KBM-7 (cell line): ENCODE measurements at places on chromosomes 7 and 10.

GRCh38 chr10:46106410-46107255, 60.6 kb upstream of the MSMB start:
- peak; percentile 78 for DNase-seq

- DNase-seq, result no peak
These were observed 191.7 kb upstream of the KLF6 start for GRCh38 chr10:3976718-3977117.

DNA sequence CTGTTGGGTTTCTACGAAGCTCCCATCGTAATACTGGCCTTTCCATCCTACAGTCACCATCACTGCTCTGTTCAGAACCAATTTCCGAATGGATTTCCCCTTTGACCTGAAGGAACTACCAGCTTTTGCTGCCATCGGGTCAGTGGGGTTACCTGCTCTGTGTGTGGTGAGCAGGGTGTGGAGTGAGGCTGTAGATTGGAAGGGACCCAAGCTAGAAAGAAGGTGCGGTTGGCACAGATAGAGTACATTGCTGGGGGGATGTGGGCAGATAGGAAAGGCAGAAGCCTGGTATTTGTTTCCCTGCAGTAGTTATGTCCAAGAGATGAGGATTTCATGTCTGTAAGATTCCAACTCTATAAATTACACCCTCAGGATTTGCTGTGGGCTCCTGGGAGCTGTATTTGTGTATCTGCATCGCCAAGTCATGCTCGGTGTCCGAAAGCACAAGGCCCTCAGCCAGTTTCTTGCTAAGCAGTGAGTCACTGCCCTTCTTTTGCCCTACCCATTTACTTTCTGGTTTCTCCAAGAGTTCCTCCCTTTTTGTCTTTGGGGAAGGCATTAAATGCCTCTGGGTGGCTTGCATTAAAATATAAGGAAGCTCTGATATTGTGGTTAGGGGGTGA, 15.4 kb downstream of the CLCN1 start:
- DNase-seq, result peak; percentile 25

DNA sequence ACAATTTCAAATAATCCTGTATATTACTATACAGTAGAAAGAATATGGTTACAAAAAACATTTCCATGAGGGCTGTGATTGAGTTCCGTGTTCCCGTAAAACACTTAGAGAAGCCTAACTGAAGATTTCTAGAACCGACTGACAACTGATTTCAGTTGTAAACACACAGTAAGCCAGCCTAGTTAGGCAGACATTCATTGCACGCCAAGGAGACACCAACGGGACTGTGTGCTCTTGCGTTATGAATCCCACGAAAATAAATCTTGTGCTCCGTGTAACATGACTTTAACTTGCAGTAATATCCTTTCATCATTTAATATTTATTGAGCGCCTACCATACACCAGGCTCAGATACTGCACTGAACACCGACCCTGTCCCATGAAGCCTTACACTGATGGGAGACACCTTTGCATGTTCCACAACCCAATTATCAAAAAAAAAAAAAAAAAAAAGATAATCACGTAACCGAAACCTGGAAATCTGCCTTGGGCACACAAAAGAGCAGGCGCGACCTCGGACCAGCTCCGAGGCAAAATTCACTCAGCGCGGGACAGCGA, 420 bp upstream of the KLHL7 start:
- no peak for DNase-seq

DNA sequence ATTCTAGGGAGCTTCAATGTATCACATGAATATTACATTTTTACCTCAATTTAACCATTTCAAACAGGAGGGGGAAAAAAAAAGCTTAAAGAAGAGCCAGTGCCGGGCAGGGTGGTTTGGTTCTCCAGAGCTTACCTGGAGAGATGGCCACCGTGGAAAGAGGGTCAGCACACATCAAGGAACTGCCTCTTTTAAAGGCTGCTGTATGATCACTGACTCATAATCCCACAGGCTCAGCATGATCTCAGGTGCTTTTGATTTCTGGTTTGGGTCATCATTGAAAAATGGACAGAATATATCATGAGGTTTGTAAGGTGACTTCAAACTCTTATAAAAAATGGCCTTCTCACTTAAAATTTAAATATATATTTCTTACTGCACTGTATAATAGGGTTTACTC, 67.5 kb upstream of the MDFIC start:
- DNase-seq, result no peak

DNA sequence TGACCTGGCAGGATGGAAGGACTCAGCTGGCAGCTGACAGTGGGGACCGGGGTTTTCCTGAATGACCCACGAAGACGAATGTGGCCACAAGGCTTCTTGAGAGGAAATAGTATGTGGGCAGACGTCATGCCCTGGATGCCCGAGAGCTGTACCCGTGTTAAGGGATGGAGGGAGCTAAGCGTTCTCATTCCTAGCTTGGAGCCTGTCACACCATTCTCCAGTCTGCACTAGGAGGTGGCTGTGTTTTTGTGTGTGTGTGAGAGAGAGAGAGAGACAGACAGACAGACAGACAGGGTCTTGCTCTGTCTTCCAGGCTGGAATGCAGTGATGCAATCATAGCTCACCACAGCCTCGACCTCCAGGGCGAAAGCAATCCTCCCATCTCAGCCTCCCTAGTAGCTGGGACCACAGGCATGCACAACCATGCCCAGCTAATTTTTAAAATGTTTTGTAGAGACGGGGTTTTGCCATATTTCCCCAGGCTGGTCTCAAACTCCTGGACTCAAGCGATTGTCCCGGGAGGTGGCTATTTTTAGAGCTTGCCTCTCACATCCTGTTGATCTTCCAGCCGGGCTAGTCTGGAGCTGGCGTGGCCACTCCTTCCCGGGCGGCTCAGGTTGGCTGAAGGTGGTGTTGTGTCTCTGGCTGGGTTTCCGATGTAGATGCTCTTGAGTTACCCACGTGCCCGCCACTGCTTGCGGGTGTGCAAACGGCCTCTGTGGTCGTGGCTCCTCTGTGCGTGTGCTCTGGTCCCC, 2.1 kb downstream of the AMZ1 start:
- no peak for DNase-seq

DNA sequence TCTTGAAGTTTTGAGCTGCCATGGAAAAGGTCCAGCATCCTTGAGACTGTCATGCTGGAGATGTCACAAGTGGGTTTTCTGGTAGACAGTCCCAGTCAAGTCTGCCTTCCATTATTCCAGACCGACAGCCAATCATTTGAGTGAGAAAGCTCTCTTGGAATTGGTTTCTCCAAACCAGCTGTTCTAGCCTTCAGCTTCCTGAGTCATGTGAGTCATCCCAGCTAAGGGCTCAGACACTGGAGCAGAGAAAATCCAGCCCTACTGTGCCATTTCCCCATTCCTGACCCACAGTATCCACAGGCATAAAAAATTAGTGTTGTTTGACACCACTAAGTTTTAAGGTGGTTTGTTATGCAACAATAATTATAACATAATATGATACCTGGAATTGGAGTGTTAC, 219.0 kb downstream of the ADRA2A start:
- no peak for DNase-seq

- DNase-seq, result no peak
These were observed 183.1 kb downstream of the GPAM start for GRCh38 chr10:112000466-112000865.

DNA sequence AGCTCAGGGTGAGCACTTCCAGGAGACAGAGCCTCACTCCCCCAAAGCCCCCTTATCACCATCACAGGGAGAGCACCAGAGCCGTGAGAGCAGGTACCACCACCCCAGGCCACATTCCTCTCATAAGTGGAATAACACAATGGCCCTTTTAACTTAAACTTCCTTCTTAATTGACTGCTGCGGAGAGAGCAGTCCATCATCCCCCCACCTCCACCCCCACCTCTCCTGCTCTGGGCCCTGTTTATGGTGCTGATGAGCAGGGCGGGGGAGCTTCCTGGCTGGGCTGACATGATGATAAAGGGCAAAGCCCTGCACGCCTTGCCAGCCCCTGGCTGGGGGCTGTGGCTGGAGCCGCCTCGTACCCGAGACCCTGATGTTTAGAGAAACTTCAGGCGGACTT, 81.4 kb upstream of the PODXL start:
- no peak for DNase-seq

GRCh38 chr7:1053002-1053411, 8.7 kb downstream of the GPR146 start:
- peak; percentile 54 for DNase-seq

GRCh38 chr7:156618780-156619367, 21.7 kb upstream of the RNF32 start:
- DNase-seq, result no peak

DNA sequence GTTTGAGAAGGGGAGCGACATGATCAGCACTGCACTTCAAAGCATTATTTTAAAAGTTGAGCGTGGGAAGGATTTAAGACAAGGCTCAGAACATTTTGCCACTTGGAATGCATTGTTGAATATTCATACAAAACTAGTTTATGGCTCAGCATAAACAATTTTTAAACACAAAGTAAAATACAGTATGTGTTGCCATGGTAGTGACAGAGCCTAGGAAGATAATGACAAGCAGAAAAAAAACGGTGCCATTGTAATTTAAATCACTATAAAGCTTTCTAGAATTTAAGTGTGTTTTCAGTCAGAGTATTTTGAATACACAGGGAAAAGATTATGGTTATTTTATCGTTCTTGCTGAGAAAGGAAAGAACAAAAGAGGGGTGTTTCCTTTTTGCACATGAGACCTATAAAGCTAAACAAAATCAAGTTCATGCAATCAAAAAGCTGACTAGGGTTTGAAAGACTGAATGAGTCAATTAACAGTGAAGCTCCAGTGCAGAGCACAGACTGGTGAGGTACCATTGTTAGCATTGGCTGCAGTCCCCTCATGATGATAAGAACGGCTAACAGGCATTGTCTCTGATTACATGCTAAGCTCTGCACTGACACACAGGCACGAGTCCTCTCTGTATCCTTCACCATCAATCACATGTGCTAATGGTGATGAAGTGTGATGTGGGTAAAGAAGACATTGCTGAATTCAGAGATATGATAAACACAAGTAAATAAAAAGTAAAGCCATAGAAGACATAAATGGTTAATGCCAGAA, 181.9 kb upstream of the VSTM2A start:
- DNase-seq, result no peak

DNA sequence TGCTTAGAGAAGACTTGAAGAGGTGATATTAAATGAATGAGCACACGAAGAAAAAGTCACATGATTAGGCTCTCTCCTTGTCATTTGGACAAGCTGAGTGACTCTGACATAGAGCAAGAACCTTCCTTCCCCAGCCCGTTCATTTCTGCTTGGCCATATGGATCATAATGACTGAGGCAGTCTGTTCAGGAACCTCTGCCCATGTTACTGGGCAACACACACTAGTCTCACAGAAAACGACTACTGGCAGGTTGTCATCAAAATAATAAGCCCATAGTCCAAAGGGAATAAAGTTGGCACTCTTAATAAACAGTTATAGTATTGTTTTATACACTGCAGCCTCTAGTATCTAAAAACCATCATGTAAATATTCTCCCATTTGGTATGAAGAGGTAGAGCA, 635.0 kb downstream of the REEP3 start:
- no peak for DNase-seq

GRCh38 chr7:155638366-155638765, 6.1 kb upstream of the RBM33 start:
- DNase-seq, result no peak

DNA sequence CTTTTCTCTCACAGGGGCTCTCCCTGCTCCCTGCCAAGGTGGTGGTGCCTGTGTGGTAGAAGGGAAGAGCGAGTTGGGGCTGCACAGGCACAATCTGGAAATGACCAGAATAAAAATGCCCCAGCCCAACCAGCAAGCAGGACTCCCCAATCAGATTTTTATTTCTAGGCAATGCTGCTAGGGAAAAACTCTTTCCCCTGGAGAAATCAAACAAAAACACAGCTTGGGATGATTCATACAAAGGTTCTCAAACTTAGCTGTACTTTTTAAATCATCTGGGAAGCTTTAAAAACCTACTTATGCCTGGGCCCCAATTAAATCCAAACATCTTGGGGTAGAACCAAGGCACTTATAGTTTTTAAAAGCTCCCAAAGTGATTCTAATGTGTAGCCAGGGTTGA, 243.2 kb downstream of the HTR7 start:
- DNase-seq, result no peak

DNA sequence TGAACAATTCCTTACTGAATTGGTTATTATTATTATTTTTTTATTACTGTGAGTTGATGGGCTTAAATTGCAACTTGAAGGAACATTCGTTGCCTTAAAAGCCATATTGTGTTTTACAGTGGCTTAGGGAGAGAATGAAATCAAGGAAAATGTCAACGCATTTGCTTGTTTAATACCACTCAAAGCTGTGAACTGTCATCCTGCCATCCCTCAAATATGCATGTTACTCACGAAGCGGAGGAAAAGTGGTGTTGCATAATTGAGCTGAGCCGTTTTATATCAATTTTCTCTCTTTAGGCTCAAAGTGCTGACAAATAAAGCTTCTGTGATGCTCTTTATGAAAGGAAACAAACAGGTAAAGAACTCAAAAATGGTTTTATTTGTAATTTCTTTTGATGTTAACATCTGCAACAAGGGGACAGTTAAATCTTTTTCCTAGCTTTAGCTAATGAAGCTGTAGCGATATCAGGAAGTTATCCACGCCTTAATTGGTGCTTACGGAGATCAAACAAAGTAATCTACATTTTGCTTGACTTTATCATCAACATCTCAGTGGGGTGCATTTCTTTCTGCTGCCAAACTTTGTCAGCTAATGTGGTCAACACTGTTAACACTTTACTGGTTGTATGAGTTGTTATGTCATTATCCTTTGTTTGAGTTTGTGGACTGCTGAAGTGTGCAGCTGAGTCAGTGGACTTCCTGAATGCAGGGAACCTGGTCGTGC, 33.1 kb downstream of the GLRX3 start:
- DNase-seq, result no peak

DNA sequence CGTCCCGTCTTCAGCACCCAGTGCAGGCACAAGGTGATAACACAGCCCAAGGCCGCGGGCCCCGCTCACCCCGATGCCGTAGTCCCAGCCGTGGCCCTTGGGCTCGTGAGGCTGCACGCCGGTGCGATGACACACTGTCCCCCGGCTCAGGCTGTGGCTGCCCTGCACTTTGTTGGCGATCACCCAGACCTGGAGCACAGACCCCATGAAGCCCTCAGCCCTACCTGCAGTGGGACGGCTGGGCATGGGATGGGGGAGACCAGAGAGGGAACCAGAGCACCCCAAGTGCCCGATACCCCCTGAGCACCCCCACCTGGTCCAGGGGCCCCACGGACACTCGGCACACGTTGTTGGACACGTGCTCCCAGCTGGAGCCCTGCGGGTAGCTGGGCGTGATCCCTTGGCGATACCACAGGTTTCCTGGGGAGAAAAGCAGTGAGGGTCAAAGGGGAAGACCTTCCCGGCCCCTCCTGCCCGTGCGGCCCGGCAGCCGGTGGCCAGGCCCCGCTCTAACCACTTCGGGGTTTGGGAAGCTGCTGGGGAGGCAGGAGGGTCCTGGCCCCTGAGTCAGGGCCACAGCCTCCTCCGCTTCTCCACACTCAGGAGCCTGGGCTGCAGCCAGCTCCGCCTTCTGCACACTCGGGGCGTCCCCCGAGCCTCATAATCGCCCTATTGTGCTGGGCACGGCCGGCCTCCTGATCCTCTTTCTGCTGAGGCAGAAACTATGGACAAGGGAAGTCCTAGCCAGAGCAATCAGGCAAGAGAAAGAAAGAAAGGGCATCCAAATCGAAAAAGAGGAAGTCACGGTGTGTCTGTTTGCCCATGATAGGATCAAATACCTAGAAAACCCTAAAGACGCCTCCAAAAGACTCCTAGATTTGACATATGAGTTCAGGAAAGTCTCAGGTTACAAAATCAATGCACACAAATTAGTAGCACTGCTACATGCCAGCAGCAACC, 6.7 kb downstream of the BHLHA15 start:
- DNase-seq, result peak; percentile 96
